ENCODE measurements at places on chromosomes 5 and 9.

GRCh38 chr5:74850030-74850429, 16.2 kb downstream of the FAM169A start:
- DNase-seq, result no peak

DNA sequence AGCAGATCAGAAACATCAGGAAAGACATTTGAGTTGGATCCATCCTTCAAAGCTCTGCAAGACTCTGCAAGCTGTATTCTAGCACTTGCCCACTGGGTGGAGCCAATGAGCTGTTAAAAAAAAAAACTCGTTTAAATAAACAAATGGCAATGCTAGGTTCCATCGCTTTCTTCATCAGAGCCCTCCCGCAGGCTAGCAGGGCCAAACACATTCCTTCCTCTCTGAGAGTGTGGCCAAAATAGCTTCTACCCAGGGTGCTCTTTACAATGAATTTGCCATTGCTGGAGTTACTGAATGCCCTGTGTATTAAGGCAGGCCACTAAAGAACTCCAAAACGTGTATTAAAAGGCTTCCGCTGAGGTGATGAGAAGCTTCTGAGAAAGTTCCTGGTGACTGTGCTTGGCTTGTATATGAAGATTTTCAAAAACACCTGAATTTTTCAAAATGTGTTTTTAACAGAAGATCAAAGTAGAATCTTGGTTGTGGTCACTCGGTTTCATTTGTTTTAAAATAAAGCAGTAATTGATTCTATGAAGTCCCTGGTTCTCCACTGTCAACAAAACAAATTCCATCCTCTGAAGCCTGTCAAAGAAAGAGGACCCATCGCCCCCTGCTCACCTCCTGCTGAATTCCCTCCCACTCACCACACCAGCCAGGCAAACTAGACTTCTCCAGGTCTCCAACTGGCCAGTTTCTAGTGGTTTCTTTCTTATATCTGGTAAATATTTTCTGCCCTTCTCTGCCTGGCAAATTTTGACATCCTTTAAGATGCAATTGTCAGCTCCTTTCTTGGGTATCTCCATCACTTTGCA, 36.5 kb upstream of the EQTN start:
- DNase-seq, result no peak

GRCh38 chr5:142870532-142871362, 100.6 kb downstream of the ARHGAP26 start:
- no peak for DNase-seq

- no peak for DNase-seq
Observed at GRCh38 chr5:111859533-111860270, 102.7 kb upstream of the NREP start.

DNA sequence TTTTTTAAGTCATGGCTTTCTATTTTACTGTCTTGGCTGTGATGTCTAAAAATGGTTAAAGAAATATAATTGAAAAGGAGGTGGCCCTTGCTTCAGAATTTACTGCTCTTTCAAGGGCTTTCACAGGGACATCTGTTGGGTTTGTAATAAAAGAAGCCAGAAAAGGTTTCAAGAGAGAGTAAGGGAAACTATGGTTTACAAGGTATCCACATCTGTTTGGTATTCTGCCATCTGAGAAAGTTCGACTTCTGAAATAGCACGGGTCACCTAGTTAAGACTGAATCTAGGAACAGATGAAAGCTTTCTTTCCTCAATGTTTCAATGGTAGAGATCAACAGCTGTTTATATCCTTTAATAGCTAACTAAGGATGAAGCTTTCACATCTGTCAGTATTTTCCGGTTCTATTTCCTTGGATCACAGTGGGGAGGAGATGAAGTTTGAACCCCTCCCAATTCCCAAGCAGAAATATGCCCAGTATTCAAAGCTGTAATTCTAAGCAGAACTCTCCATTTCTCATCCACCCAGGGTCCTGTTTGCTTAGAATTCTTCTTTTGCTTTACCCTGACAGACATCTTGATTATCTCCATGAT, 72.8 kb upstream of the IFNK start:
- no peak for DNase-seq

DNA sequence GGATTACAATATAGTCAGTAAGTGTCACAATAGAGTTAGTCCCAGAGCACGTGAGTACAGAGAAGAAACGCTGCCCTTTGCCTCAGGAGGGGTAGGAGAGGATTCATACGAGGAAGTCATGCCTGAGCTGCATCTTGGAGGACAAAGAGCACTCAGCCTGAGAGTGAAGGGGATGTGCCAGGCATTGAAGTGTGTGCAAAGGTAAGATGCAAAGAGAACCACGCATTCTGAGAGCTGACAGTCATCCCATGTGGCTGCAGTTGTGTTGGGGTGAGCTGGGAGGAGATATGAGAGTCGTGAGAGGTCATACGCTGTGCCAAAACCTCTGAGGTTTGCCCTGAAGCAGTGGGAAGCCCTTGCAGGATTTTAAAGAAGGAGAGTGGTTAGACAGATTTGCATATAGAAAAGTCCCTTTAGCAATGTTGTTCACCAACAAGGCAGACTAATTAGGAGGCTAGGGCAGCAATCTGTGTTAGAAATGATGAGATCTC, 97.5 kb downstream of the PIP5K1B start:
- no peak for DNase-seq

GRCh38 chr5:128962211-128962610, 3.1 kb upstream of the SLC27A6 start:
- DNase-seq, result no peak

DNA sequence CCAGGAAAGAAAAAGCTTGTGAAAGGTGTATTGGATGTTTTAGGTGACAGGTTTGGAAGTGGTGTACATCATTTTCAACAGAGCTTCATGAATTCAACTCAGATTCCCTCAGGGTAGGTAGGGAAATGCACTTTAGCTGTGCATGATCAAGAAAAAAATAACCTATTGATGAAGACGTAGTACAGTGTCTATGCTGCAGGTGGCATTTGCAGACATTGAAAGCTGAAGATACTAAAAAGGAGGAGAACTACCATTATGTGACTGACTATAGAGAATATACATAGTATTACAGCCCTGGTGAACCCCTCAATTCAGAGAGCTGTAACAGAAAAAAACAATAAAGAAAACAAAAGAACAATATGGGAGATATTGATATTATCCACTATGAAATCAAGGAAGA, 2344.7 kb upstream of the ACO1 start:
- no peak for DNase-seq

- no peak for DNase-seq
Observed at GRCh38 chr9:128669786-128670185, 13.1 kb upstream of the DYNC2I2 start.

GRCh38 chr9:32426278-32426939, 42.0 kb downstream of the ACO1 start:
- DNase-seq, result no peak

DNA sequence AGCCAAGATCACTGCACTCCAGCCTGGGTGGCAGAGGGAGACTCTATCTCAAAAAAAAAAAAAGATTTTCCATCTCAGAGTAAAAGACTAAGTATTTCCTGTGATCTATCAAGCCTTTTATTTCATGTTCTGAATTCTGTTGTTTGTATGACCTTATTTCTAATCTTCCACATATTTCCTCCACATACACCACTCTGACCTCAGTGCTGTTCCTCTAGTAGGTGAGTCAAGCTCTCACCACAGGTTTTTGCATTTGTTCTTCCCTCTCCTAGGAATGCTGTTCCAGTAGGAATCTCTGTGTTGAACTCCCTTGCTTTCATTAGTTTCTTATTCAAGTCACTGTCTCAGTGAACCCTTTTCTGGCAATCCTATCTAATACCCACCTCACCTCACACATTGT, 68.1 kb downstream of the INVS start:
- DNase-seq, result no peak

DNA sequence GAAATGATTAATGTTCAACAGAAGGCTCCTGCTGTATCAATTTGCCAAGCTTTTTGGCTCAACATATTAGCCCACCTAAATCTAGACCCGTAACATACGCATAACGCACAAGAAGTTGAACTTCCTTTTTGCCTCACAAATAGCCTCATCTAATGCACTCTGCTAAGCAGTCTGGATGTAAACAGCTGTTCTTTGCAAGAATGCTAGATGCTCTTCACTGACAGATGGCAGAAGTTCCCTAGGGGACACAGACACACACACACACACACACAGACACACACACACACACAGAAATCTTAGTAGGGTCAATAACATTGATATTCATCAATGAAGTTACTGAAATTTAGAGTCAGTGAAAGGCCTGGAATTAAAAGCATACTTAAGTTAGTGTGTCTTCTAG, 13.2 kb upstream of the PCA3 start:
- no peak for DNase-seq

- no peak for DNase-seq
Observed at GRCh38 chr9:134071149-134071548, 3.3 kb upstream of the BRD3 start.

DNA sequence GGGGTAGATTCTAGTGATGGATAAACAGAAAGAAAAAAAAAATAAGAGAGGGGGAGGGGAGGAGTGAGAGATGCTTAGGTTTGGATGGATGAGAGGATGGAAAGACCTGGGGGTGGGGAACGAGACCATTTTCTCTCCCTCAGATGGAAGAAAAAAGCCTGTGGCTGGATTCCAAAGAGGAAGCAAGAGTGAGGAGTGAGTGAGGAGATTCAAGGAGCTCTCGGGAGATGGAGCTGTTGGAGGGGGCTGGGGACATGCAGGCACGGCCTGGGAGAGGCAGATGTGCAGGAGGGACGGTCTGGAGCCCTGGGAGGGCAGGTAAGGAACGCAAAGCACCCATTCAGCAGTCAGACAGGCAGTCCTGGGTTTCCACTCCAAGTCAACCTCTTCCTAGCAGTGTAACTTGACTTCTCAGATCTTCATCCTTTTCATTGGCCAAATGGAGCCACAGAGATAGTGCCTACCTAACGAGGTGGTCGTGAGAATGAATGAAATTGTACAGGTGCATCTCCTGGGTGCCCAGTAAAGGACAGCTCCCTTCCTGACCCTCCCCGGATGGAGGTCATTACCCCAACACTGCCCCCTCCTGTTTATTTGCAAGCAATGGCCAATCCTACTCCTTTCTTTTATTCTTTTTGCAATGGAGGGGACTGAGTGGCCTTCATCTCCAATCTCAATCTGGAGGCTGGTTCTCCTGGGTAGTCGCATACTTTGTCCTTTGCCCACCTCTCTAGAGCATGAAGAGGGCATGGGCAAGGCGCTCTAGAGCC, 52.2 kb downstream of the PCDH1 start:
- DNase-seq, result no peak

- DNase-seq, result no peak
Observed at GRCh38 chr5:108818613-108819272, 71.0 kb downstream of the FER start.

GRCh38 chr5:56129288-56129687, 103.8 kb downstream of the ANKRD55 start:
- DNase-seq, result no peak

- no peak for DNase-seq
Observed at GRCh38 chr9:19924080-19924479, 135.2 kb upstream of the SLC24A2 start.

- DNase-seq, result no peak
Observed at GRCh38 chr5:131996210-131997025, 15.0 kb downstream of the ACSL6 start.

DNA sequence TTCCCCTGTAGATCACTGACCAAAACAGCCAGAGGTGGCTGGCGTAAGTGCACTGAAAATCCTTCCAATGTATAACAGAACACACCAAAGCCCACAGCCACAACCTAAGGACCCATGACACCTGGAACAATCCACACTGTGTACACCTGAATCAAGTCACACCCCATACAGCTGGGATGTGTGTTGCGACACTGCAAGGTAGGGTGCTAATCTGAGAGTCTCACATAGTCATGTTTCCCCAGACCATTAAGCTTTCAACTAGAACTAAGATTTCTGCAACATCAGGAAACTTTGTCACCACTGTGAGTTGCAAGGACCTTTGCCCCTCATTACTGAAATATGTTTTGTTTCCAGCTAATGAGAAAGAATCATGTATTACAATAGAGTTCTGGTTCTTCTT, 59.4 kb downstream of the MED27 start:
- no peak for DNase-seq

DNA sequence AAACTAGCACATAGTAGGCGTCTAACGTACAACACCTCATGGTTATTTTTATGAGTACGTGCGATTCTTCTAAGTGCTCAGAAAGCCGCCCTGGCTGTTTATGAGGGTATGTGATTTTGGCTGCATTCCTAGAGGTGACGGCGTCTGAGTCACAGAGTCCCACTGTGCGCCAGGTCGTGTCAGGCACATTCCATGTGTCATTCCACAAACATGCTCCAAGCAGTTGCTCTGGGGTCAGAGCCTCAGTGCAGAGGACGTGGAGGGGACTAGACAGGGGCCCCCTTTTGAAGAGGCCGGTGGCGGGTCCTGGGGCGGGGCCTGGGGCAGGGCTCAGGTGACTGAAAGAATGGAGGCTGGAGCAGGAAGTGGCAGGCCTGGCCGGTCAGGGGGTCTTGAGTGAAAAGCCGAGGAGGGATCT, 51.9 kb downstream of the NEK6 start:
- DNase-seq, result no peak

DNA sequence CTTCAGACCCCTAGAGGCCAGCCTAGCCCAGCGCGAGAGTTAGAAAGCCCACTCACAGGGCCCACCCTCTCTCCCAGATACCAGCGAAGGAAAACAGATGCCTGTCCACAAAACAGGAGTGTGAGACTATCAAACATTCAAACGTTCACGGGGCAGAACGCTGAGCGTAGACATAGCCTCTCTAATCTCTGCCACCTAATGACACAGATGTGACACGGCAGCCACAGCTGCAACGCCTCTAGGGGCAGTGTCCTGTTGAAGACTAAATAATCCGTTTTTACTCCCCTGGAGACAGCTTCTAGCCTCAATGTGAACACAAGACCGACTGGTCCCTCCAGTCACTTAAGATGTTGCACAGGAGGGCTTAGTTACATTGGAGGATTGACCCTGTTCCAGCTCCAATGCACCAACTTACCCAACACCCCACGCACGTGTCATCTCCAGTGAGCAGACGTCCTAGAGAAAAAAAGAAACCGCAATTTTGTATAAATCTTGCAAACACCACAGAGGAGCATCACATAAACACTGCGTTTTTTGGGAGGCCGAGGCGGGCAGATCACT, 14.3 kb downstream of the DIPK1B start:
- DNase-seq, result no peak

DNA sequence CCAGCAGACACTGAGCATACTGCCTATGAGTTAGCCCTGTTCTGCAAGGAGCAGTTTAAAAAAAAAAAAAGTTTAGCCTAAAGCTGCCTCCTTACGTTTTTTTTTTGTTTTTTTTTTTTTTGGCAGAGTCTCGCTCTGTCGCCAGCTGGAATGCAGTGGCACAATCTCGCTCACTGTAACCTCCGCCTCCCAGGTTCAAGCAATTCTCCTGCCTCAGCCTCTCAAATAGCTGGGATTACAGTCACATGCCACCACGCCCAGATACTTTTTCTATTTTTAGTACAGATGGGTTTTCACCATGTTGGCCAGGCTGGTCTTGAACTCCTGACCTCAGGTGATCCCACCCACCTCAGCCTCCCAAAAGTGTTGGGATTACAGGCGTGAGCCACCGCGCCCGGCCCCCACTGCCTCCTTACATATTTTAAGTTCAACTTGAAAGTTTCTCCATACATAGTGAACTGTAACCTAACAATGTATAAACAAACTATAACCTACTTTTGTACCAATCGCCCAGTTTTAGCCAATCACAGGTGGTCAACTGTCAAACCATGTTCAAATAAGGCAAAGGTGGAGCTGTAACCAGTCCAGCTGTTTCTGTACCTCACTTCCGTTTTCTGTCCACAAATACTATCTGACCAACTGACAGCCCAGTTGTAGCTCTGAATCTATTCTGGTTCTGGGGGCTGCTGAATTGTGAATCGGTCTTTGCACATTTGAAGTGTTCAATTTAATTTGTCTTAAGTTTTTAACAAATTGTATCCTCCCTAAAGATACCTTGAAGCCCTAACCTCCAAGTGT, 17.1 kb downstream of the GKAP1 start:
- DNase-seq, result no peak

Data from left forelimb (tissue), 1 donor.